ENCODE measurements at places on chromosomes 5 and 9. TPM values are rescaled to one million over a fixed set of nuclear protein-coding genes. Genes with fewer than 3 reads are reported as not detected.

DNA sequence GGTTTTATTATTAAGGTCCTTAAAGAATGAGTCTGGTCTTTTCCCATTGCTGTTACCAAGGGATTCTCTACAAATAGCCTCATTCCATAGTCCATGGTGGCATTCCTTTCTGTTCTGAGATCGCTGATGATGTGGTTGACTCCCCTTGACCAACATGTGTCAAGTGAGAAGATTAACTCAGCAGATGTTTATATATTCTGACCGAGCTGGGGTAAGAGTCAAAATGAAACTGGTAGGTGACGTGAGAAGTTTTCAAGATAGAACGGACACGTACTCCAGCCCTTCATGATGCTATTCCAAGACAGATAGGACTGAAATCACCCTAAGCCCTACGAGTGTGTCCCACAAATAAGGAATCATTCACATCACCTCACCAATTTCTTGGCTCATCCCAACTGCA lies 155.5 kb upstream of the WWC1 start:
- DNase-seq: no peak

PHF24 gene
- total RNA-seq: 0.88 TPM

DNA sequence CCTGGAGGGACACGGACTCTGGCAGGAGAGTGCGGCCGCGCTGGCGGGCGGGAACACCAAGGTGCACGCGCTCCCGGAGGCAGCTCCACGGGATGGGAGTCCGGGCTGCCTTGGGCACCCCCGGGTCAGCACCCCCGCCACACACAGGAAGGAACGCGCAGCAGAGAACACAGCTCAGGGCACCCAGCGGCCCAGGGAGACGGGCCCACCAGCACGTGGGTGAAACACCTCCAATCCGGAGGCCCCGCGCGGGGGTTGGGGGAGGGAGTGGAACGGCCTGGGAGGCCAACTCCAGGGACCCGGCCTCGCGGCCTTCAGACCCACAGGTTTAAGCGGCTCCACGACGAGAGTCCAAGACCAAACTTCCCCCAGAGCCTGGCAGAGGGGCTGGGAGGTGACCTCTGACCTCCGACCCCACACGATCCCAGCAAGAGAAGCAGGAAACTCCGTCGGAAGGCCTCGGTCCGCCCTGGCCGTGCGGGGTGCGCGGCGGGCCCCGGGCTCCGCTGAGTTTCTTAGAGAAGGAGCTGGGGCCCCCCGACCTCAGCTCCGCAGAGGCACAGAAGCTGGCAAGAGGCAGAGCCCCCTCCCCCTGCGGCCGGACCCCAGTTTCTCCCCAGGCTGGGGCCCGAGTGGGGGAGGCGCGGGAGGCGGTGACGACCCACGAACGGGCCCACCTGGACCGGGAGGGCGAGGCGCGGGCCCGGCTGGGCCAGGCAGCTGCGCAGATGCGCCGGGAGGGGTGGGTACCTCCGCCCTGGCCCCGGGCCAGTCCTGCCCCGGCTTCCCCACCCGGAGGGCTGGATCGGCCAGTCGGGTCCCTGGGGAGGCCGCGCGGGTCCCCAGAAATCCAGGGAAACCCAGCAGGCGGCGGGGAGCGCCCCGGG lies 851 bp downstream of the NACC2 start:
- no peak for DNase-seq

DNA sequence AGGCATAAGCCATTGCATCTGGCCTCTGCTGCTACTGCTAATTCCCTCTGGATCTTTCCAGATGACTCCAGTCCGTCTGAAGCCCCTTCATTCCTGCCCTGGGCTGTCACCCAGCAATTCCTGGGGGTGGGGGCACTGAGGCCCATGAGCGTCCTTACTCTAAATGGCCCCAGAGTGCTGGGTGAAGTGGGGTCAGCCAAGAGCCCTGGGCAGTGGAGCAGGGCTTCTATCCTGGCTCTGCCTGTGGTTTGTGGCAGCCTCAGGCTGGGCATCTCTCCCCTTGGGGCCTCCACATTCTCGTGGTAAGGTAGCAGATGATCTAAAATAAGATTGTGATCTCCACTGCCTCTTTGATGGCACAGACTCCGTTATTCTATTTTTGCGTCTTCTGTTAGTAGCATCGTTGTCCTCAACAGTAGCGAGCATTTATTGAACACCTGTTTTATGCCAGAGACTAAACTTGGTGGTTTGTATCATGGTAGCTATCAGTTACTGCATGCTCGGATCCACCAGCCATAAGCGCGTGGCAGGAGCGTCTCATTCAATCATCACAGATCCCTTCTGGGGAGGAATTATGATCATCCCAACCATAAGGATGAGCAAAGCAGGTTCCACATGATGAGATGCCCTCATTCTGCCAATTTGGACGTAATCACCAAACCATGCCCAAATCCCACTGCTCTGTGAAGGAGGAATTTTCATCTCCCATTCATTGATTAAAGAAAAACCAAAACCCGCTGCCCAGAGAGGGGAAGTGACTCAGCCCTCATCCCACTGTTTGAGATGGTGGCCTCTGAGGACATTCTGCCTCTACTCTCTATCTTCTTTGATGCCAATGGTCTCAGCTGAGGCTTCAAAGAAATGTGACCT lies 21.9 kb upstream of the DUSP1 start:
- no peak for DNase-seq

- DNase-seq: no peak
Observed at GRCh38 chr9:84266087-84266561, 74.4 kb downstream of the SLC28A3 start.

SURF2 gene
- total RNA-seq: 21.3 TPM

- DNase-seq: no peak
Observed at GRCh38 chr9:112086627-112087026, 88.5 kb downstream of the SUSD1 start.

DNA sequence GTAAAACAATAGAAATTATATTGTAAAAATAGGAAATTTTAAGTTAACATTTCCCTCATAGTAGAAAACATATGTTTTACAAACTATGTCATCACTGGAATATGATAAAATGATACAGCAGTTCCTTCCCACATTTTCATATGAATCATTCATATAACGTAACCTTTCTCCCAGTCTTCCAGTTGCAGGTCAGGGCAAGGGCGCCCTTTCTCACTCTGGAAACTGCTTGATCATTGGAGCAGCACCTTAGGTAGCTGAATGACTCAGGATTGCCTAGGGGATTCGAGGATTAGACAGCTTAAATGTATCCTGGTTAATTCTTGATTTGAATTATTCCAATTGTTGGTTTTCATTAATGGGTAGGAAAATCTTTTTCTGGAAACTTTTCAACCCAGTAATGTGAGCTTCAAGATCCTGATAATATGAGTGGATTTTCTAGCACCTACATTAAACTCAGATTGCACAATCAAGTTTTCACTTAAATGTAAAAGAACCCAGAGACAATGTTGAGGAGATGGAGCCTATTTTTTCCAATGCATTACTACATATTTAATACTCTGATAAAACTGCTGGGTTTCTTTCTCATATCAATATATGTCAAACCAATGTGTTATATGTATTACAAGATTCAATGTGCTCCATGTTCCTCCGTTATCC lies 32.6 kb upstream of the ANXA1 start:
- DNase-seq: no peak

DNA sequence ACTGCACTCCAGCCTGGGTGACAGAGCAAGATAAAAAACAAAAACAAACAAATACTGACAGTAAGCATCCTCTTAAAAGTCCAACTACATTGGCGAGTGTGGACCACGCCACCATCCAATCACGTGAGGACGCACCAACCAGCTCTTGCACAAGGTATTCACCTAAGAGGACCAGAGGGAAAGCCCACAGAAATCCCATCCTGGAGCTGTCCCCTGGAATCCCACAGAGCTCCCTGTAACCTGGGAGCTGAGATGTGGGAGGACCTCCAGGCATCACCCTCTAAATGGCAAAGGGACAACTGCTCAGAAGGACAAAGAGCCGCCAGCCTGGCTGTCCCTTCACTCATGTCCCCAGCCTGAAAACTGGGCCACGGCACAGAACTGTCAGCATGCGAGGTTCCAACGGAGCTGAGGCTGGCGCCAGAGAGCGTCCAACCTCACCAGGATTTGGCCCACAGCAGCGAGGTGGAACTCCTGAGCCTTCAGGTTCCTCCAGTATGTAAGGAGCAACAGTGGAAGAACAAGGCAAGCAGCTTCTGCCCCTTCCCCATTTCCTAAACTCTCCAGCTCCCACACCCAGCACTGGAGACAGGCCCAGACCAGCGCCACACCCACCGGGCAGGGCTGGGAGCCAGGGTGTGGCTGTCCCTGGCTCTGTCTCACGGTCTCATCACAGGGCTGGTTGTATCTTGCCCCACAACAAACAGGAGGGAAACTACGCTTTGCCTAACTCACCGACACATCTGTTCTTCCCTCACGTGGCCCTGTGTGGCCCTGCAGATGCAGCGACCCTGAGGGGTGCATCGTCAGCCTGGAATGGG lies 15.2 kb downstream of the IPPK start:
- DNase-seq: no peak

GRCh38 chr5:122499585-122499984 lies 187.5 kb downstream of the SNCAIP start:
- DNase-seq: no peak

DNA sequence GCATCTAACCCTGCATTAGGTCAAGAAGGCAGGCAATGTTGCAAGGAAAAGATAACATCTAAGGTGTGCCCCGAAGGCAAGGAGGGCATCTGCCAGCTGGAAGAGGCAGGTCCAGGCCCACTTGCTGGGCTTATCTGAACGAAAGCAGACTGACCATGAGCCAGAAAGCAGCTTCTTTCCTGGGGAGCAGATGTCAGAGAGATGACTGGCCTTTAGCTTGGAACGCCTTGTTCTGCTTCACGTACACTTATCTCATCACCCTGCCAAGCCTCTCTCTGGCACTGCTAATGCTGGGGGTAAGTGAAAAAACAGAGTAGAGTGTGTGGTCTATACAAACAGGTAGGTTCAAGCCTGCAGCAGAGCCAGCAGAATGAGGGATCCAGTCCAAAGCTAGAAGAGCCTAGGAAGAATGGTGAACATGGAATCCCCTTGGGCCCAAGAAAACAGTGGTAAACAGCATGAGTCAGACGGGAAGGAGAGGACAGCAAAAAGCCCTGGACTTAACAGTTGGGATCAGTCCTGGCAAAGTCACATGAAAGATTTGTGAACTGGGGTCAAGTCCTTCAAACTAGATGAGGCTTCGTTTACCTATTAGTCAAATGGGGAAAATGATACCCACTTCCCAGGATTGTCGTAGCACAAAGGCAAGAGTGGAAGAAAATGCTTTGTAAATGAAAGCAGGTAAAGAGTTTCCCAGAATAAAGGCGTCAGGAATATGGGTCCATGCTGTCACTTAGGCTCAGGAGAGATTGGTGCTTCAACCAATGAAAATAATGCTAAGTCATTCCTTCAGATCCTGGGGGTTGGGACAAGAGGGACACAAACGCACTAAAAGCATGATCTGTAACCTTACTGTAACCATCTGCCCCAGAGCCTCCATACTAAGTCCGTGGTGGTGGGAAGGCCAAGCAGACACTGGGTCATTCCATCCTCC lies 200.9 kb downstream of the SLIT3 start:
- no peak for DNase-seq

DNA sequence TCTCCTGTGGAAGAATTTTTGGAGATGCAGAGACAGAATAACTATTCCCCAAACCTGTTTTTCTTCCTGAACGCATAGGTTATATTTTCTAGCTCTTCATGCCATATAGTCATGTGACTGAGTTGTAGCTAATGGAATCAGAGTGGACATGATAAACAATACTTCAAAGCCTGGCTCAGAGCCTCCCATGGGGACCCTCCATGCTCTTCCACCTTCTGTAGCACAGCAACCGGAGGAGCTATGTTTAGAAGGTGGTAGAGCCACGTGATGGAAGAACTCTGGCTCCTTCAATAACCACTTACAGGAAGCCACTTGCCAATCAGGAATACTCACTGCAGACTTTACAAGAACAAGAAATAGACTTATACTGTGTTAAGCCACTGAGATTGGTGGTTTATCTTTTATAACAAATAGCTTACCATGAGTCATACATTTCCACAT lies 39.2 kb downstream of the NADK2 start:
- no peak for DNase-seq

C5orf34 gene
- 2.0 TPM for total RNA-seq

- DNase-seq: no peak
Observed at GRCh38 chr9:136823136-136824046, 15.6 kb downstream of the RABL6 start.

DNA sequence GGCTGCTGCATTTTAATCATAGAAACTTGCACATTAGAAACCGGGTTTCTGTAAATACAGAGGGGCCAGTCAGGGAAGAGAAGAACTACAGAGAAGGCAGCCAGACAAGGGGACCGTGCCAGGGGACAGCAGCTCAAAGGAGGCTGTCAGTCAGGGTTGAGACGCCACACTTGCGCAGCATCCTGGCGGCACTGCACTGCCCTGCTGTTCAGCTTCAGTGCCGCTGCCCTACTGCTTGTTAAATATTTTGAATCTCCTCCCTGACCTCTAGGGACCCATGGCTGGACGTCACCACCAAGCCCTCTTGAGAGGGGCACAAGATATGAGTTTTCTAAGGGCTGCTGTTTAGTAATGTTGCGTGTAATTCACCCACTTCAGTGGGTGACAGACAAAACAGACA lies 43.6 kb upstream of the ZBTB43 start:
- no peak for DNase-seq

DNA sequence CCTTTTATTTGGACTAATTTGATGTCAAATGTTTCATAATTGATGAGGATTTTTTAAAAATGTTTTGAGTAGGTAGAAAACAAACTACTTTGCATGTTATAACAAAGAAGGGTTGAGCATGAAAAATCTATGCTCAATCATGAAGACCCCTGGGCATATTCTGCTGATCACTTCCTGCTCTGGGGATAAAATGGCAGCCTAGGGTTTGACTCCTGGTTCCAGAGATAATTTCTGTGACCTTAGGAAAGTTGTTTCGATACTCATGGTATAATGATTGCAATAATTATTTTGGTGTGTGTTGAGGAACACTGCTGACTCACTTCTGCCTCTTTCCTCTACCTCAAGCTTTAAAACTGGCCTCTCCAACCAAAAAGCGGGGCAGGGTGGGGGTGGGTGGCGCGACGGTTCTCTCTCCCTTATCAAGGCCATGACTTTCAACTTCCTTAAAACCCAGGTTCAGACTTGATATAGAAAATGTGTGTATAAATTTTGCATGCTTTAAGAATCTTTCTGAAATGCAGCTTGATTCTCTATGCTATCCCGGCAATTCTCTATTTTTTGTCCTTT lies 6.0 kb upstream of the PIP5K1B start:
- DNase-seq: no peak

- DNase-seq: no peak
Observed at GRCh38 chr5:80796846-80797245, 142.1 kb upstream of the DHFR start.

DNA sequence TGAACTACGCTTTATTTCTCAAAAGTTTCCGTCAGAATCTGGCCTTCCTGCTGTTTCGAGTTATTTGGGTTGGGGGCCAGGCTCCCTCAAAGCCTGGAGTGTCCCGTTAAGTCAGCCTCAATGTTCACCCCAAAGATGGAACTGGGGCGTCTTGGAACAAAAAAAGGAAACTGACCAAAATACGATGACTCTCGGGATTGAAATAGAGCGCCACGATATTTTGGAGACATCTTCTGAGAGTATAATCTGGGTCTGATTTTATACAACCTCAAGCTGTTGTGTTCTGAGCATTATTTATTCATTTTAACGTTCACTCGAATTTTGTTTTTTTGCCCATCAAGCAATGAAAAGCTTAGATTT lies 28.1 kb downstream of the TLX3 start:
- DNase-seq: no peak

ADAMTS12 gene
- total RNA-seq: 32.1 TPM

- DNase-seq: no peak
Observed at GRCh38 chr5:147688656-147689356, 93.7 kb downstream of the JAKMIP2 start.
